ENCODE measurements at places on chromosomes 2 and 18. TPM values are rescaled to one million over a fixed set of nuclear protein-coding genes. Genes with fewer than 3 reads are reported as not detected.

DNA sequence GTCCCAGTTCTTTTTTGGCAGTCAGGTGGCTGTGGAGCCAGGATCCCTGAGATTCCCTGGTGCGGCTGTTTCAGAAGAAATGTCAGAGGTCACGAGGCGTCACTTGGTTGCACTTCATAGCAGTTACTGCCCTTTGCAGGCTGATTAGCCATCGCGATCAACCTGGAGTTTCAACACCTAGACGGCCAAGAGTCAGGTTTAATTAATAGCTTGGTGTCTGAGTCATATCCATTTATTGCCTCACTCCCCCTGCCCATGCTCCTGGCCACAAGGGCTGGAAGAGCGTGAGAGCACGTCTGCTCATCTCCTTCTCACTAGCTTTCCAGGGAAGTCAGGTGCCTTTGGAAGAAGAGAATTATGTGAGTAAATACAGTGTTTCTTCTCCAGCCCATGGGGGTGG, 552.3 kb downstream of the TSN start:
- DNase-seq: no peak

The ATG9A gene
- total RNA-seq: 34.6 TPM

DNA sequence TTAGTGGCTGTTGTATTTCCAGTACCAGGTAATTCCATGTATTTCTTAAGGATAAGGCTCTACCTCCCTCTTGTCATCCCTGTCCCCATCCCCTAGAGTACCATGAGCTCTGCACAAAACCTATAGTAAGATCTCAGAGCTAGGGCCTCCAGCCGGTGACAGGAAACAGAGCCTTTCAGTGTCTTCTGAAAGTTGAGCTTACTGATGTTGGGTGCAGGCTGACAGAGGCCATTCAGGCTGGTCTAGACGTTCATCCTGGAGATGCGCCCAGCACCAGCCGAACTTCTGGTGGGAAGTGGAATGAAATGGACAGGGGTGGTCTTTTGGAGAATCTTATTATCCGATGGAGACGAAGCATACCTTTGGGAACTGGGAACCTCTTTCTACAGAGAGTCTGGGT, 16.7 kb upstream of the LYPD6B start:
- no peak for DNase-seq

DNA sequence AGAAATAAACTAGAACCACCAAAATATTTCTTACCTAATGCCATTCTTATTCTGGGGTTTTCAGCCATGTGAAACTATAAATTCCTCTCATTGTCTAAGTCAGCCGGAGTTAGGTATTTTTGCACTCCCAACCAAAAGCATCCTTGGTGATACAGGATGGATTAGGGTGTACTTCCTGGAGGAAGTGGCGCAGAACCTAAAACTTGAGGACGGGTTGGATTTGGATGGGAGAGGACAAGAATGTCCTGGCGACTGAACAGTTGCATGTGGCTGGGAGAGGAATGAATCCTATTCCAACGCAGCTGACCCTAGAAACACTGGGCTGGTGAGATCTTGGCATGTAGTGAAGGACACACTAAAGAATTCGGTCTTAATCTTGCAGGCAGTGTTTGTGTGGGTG, 58.5 kb downstream of the E2F6 start:
- DNase-seq: no peak

The TACR1 gene
- 0.37 TPM for total RNA-seq

The GPR75 gene
- total RNA-seq: 8.9 TPM

GRCh38 chr2:67032076-67032475, 365.1 kb upstream of the ETAA1 start:
- no peak for DNase-seq

The GPBAR1 gene
- 74.2 TPM for total RNA-seq

DNA sequence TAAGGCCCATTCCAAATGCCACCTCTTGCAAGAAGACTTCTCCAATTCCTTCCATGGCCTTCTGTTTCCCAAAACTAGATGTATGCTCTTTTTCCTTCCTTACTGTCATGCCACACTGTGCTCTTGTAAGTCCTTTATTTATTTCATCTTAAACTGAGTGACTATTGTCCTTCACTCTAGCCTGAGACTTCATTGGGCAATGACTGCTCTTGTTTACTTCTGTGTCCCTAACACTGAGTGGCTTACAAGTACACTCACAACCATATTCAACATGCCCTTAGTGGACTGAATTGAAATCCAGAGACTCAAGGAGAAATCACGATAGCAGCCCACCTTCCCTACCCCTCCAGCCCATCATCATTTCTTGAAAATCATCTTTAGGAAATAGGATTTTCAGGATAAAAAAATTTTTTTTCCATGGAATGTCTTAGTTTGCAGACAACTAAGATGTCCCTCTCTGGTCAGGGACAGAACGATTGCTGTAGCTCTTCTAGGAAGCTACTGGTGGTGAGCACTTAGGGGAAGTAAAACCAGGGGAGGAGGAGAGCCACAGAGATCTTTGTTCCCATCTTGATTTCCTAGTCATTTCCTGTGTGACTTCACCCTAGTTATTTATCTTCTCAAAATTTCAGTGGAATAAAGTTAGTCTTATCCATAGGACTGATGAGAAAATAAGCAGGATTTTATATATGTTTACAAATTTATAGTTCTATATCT, 80.7 kb downstream of the CYRIA start:
- no peak for DNase-seq

DNA sequence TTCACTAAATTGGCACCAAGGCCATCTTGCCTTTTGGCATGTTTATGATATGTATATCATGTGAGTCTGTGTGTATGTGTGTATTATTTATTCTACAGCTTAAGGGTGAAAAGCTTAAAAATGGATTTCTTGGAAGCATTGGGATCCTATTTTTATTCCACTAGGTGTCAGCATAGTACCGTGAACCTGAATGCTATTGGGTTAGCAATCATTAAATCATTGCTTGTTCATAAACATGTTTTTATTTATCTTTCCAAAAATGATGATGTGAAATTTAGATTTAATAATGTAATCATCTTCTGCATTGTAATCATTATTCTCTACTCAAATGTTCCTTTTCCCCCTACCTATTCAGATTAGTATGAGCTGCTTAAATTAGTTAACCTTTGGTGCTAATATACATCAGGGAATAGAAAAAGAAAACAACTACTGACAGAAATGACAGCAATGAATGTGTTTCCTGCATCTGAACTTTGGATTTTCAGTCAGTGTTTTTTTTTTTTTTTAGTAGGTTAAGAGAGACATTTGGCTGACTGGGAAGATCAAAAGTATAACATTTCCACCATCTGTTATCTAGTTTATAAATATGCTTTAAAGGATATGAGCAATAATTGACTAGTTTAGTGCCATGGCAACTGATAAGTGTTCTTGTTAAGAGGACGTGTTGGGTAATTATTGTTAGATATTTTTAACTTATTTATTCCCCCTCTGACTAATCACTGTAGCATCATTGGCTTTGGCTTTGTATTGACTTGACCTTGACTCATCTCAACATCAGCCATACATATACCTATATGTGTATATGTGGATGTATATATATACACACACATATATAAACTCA, 14.1 kb upstream of the ZSWIM2 start:
- DNase-seq: no peak

DNA sequence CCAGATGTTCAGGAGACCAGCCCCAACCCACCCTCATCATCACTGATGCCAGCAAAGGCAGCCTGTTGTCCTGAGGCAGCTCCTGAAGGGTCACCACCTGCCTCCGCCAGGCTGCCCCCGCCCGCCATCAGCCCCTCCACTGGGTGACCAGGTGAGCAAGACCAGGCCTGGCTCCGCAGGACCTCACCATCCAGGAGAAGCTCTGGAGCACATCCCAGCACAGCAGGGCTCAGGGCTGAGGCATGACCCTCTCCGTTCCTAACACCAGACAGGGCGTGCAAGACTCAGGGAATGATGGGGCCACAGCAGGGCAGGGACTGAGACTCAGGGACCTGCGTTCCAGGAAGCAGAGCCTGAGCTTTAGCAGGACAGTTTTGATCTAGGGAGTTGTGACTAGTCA, 218.8 kb upstream of the RAB6C start:
- no peak for DNase-seq

The SLC5A7 gene
- not detected for total RNA-seq

DNA sequence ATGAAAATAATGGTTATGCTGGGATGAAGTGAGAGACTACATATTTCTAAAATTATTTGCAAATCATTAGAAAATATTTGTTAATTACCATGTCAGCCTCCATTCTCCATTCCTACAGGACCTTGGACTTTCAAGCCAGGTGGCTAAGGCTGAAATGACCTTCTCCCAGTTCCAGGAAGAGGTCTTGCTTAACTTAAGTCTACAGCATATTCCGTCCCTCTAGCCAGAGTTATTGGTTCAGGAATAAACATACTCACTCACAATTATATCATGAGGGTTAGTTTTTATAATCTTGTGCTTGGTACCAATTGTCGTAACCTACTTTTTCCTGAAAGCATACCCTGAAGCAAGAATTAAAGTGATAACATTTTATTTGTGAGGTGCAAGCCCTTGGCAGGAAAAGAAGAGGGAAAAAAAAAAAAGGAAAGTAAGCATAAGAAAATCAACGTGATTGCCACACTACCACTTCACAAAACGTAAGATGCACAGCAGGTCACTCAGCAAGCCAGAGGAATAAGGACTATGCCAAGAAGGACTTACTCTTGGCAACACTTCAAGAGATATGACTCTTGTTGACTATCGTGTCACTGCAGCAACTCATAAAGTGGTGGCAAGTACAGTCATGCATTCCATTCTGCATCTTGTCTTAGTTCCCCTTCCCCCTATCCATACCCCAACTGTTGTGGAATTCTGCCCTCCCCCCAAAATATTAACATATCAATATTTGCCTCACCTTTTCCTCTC, 479.1 kb downstream of the MBD2 start:
- DNase-seq: no peak

DNA sequence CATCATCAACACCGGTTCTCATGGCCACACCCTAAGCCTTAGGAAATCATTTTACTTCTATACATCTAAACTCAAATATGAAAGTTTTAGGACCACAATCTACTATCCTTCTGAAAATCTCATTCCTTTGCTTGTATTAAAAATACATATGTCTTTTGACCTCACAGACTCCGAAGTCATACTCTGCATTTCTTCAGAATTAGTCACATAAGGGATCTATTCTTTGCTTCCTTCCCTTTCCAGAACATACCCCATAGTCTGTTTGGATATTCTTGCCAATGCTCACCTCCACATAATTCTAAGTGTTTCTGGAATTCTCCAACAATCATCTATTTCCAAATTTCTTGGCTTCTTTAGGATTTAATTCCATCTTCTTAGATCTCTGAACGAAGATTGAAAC, 14.2 kb upstream of the DSG1 start:
- no peak for DNase-seq

DNA sequence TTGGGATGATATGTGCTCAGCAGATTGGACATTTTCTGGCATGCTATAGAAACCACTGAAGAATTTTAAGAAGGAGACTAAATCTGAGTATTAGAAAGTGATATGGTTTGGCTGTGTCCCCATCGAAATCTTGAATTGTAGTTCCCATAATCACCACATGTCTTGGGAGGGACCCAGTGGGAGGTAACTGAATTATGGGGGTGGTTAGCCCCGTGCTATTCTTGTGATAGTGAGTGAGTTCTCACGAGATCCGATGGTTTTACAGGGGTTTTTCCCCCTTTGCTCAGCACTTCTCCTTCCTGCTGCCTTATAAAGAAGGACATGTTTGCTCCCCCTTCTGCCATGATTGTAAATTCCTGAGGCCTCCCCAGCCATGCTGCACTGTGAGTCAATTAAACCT, 535.9 kb upstream of the VRK2 start:
- no peak for DNase-seq

The C2orf80 gene
- total RNA-seq: not detected

DNA sequence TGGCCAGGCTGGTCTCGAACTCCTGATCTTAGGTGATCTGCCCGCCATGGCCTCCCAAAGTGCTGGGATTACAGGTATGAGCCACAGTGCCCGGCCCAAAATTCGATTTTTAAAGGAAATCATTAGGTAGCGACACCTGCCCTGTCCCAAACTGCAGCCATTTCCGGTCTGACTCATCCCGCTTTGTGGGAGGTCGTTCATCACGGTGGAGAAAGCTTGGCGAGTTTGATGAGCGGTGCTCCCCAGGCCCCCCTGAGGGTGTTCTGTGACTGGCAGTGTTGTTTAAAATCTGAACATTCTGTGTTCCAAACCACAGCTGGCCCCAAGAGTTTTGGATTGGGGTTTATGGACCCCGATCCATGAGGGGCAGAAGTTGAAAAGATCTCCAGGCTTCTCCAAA, 53.0 kb upstream of the GLI2 start:
- DNase-seq: no peak

DNA sequence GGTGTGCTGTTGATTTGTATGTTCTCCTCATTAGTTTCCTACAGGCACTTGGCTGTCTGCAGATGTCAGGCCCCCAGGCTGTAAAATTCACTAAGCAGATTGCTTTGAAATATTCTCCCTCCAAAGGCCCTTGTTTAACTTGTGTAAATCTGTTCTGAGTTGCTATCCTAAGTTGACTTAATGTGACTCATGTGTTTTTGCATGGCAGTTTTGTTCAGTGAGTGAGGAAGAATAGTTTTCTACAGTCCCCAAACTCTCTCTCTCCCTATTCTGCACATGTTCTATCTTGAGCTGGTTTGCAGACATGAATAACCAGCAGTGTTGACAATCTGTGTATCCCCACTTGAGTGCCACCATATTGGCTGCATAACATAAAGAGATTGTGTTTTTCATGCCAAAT, 1005.4 kb upstream of the DDX18 start:
- DNase-seq: no peak

DNA sequence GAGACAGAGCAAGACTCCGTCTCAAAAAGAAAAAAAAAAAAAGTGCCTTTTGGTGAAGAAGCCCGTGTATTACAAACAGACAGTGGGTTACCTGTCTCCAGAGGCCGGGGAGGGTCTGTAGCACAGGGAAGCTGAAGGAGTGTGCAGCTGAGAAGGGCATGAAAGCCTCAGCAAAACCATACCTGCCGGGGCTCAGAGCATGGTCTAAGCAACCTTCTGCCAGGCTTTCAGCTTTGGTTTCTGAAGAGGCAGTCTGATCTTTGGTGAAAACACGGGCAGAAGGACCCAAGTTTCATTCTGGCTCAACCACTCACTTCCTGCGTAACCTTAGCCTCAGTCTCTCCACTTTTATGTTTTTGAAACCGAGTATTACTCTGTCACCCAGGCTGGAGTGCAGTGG, 21.5 kb downstream of the SH2D6 start:
- DNase-seq: no peak

DNA sequence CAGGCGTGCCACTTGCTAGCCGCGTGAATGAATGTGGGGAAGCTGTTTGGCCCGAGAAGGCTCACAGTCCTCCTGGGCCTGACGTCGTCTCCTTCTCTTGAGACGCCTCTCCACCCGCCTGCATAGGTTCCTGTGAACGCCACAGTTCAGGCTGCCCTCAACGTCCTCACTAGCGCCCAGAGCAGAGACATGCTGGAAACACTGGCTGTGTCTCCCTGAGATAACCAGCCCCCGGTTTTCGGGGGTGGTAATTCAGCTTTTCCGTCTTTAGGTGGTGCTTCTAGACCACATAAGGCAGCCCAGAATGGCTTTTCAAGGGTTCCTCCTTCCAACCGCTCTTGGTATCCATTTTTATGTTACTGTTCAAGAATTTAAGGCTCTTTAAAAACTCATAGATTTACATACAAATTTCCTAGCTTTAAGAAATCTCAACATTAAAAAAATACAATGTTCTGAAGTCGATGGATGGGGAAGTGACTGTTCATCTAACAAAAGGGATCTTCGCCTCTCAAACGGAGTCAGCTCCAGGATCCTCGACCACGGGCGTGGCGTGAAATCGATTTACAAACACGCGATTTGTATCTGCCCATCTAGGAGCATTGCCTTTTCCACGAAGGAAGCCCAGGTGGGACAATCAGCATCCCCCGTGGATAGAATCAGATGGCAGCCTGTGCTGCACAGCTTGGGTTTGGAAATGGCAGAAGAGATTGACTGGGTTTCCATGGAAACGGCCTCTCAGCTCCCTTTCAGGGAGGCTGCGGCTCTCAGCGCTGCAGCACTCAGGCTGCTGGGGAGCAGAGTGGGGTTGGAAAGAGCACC, 110.6 kb upstream of the PXDN start:
- no peak for DNase-seq

All from omental fat pad (tissue), 4 donors.